Stimulated activated CD4-positive, alpha-beta T cell treated with anti-CD3 and anti-CD28 coated beads, Interleukin-4, amount 100 ng/mL, for 4 hours (primary cell): ENCODE measurements at places on chromosomes 4 and X.

DNA sequence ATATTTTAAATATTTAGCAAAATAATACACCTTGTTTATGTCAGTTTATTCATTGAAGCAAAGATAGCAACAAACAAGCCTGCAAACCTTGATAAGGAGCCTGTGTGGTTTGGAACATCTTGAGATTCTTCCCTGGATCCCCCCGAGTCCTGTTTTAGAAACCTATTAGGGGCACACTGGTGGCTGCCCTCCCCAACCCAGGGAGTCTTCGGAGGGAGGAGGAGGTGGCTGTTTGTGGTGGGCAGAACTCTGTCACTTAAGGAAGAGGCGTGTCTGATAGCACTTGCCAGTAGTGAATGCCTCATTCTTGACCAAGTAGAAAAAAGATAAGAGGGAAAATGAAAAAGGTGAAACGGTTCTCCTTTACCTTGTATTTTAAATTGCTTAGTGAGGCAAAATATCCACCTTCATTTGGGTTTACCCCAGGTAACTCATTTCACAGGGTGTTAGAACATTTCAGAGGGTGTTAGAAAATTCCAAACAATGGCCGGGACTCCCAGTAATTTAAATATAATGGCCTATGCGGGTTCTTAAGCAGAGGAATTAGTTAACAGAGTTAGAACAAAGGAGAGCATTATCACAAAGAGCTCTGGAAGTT, 10.4 kb downstream of the KIT start:
- DNase-seq, result no peak

DNA sequence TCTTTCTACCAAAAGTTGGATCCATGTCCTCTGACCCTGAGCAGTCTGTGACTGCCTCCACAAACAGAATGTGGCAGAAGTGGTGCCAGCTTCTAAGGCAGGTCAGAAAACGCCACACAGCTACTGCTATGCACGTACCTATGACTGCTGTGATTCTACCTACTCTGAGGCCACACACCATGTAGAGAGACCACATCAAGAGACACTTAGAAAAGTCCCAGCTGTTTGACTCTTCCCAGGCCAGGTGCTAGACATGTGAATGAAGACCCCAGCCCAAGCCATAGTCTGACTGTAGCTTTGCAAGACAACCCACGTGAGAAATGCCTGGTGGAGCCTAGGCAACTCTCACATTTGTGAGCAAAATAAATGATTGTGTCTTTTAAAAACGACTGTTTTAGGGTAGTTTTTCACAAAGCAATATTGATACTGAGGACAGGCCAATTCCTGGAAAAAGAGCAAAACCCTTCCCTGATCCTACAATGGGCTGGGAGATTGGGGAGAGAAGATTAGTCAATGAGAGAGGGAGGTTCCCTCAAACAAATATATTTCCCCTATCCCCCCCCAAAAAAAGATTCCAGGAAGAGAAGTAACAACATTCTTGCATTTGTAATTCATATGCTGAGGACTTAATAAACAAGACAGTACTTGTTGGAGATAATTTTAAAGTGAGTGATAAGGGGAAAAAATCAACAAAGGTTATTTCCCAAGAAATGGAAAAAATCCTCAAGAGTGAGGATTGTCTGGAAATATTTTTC, 33.3 kb downstream of the FRYL start:
- no peak for DNase-seq

DNA sequence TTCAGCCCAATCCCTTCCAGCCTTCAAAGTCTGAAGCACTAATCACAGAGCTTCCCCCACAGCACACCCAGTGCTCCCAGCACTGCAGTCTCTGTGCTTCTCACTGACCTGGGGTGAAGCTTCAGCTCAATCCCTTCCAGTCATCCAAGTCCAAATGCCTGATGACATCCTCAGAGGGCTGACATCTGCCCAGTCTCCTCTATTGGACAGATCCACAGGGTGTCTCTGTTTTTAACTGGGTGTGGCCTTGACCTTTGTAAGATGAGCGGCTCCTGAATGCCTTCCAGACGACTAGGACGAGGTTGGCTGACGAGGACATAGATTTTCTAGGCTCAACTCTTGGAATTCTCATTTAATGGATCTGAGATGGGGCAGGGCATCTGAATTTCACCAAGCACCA, 7.6 kb upstream of the SLC2A9 start:
- DNase-seq, result no peak

DNA sequence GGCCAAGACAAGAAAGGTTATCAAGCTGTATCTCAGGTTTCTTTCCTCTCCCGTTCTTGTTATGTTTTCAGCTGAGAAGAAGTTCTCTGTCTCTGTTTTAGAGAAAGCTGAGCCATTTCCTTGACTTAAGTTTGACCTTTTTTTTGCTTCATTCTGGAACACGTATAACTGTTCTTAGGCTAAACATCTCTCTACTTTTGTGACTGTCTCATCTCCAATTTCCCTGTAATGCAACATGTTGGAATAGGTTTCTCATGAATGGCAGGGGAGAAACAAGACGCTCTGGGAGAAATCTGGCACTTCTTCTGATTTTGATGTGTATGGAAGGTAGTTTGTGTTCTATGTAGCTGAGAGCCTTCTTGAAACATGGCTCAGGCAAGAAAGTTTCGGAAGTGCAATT, 36.2 kb upstream of the SFRP2 start:
- no peak for DNase-seq

DNA sequence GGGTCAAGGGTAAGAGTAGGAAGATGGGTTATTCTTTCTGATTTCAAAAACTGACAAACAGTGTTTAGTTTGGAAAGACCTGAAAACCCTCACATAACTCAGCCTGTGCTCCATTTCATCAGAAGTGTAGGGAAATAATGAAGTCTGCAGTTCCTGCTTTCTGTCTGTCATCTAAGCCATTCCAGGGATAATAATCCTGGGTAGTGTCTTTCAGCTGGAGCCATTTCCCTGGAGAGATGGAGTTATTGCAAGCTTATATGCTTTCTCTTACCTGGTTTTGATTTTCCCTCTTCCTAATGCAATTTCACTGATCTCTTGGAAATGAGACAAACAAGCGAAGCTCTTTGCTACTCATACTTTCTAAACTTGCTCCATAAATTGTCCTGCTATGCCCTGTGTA, 824.8 kb upstream of the LCORL start:
- no peak for DNase-seq

GRCh38 chr4:154120690-154121345, 331.9 kb upstream of the SFRP2 start:
- no peak for DNase-seq
